ENCODE measurements at places on chromosomes 2 and 18.

DNA sequence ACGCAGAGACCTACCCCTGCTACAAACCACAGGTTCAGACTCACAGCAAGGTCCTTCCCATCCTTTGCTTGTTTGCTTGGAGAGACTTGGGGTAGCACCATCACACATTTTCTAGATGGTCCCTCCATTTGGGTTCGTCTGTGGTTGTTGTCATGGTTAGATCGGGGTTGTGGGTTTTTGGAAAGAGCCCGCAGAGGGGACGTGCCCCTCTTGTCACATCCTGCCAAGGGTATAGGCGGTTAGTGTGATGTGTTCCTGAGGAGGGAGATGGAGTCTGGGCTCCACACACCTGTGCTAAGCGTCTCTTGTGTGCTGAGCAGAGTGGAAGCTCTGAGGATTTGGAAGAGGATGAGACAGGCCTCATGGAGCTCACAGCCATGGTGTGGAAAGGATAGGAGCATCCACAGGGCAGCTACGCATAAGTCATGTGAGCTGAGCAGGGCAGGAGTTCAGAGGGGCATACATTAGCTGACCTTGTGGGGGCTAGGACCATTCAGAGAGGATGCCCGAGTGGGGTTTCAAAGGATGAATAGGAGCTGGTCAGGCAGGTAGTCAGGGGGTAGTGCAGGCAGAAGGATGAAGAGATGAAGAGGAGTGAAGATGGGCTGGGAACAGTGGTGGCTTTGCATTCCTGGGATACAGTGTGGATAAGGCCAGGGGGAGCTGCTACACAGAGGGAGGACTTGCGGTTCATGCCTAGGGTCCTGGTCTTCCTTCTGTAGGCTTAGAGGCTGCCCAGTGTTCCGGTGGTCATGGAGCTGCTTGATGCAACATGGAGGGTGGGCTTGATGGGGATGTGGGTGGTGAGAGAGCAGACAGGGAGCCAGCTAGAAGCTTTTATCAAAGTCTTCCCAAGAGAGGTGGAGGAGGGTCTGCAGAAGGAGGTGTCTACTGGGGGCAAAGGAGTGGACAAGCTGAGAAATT is 62.9 kb downstream of the ACKR3 start:
- H3K36me3 ChIP-seq: no peaks in the 10 kb centered on the region
- H3K27ac ChIP-seq: no peak overlapping the region
- H3K4me3 ChIP-seq: no peak overlapping the region
- no peaks in the 10 kb centered on the region for H3K4me1 ChIP-seq
- H3K27me3 ChIP-seq: no peaks in the 10 kb centered on the region

DNA sequence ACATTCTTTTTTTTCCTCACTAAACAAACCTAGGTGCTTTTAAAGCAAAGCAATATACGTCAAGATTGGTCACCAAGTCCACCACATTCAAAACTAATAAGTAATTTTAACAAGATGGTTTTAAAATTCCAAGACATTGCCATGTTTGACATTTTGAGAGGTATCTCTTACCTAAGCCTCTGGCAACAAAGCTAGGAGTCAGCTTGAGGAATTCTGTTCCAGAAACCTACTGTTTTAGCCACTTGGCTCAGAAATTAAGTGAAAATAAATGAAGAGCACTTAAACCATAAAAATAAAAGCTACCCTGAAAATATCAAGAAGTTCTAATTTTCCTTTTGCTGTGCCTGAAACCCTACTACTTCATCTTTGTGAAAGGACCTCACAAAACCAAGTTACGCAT is 30.0 kb upstream of the CHMP3 start:
- no peak for DNase-seq
- no peaks in the 10 kb centered on the region for H3K4me1 ChIP-seq
- no peak overlapping the region for H3K4me3 ChIP-seq

GRCh38 chr2:228590681-228591080 is 409.2 kb upstream of the SPHKAP start:
- H3K4me3 ChIP-seq: no peak overlapping the region
- no peaks in the 10 kb centered on the region for H3K27me3 ChIP-seq
- no peak for DNase-seq
- H3K27ac ChIP-seq: no peak overlapping the region

- peaks cover 5% of the 10 kb centered on the region for H3K36me3 ChIP-seq
- no peak for DNase-seq
- H3K27ac ChIP-seq: no peak overlapping the region
- H3K27me3 ChIP-seq: no peaks in the 10 kb centered on the region
Observed at GRCh38 chr2:231360881-231361371, 34.6 kb upstream of the B3GNT7 start.

DNA sequence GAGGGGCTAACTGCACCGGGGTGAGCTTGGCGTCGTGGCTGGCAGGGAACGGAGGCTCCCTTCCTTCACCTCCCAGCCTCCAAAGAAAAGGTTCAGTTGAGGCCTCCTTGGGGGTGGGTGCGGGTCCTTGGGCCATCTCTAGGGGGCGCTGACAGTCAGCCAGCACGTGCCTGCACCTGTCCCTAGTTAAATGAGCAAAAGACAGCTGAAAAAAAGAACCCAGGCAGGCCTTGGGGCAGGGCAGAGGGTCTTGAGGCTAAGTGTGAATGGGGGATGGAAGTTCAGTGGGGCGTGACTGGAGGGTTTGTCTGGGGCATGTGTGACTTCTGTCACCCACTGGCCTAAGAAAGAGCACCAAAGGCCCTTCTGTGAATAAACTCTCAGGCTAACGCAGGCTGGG is 56.4 kb downstream of the ZFP36L2 start:
- peak overlapping the region; percentile 90 for H3K27ac ChIP-seq
- no peaks in the 10 kb centered on the region for H3K36me3 ChIP-seq

DNA sequence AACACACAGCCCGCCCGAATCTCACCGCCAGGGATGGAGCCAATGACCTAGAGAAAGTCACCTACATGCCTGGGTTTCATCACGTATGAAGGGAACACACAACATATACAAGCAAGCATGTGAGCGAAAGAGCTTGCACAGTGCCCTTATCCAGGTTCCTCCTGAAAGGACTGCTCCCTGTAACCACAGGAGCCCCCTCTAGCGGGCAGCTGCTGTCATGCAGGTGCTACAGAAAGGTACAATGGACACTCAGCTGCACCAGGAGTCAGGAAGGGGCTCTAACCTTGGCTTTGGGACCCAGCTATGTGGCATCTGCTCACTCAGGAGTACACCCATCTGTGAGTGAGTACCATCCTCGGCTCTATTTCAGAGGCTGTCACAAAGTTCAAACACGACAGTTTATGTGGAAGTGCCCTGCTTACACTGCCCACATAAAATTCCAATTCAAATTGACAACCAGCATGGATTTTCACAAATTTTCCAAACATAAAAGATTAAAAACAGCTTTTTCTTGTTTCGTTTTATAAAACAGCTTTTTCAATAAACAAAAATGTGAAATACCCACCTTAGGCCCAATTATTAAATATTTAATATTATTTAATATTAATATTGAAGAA is 3.5 kb downstream of the NDUFA10 start:
- H3K27me3 ChIP-seq: no peaks in the 10 kb centered on the region
- H3K4me3 ChIP-seq: no peak overlapping the region
- DNase-seq: peak; percentile 47
- peaks cover 4% of the 10 kb centered on the region for H3K4me1 ChIP-seq
- no peak overlapping the region for H3K27ac ChIP-seq
- H3K36me3 ChIP-seq: peaks cover 43% of the 10 kb centered on the region

All from large intestine (tissue), 12 donors.